ENCODE measurements at places on chromosomes 4 and X.

DNA sequence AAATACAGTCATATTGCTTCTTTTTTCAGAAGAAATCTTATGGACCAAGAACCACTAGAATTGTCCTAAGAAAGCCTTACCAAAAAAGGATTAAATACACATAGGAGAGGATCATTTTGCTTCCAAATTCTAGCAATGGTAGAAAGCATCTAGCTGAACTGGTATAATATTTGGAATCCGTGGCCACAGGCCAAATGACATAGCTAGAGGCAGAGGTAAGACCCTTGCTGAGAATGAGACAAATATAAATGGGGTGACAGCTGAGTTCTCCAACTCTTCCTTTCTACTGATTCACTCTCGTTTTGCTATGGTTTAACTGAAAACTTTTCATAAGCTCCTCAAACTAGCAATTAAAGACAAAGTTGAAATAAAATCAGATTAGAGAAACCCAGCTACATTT is 150.0 kb downstream of the TTC29 start:
- DNase-seq, result no peak

GRCh38 chr4:186095406-186095805 is 9.1 kb upstream of the FAM149A start:
- DNase-seq, result no peak

- no peak for DNase-seq
These were observed 35.6 kb upstream of the ADRA2C start for GRCh38 chr4:3730422-3731190.

GRCh38 chrX:38654302-38654701 is 93.0 kb downstream of the TSPAN7 start:
- no peak for DNase-seq

- DNase-seq, result no peak
These were observed 4.7 kb downstream of the NKX1-1 start for GRCh38 chr4:1401409-1402020.

- DNase-seq, result no peak
These were observed 43.7 kb downstream of the PSAPL1 start for GRCh38 chr4:7390906-7391636.

DNA sequence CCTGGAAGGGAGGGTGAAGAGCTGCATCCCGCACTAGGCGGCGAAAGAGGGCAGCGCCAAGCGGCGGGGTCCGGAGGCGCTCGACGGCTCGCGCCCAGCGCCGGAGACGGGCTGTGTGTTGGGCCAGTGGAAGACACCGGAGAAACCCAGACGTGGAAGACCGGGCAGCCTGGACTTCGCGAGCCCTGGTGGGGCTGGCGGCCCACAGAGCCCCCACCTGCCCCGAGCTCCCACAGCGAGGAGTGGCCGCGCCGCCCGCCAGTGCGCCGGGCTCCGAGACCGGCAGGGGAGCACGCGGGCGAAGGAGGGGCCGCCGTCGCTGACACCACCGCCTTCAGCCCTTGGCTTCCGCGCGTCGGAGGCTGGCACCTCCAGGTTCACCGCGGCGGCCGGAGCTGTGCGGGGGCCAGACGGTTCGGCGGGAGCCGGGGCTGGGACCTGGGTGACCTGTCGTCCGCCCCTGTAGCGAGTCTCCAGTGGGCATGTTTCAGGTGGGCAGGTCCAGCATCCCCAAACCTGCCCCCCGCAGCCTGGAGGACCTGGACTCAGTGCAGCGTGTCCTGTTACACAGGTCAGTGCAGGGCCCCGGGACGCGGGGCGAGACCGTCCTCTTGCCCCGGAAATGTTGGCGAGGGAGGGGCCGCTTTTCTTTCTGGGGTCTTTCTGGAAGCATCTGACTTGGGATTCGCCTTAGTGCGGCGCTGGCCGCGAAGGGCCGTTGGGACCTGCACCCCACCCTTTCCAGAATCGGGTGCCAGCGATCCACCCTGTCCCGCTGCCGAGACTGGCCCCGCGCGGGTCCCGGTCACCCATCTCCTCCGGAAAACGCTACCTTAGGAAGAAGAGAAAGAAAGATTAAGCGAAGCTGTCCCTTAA is 9.6 kb upstream of the INTU start:
- DNase-seq, result no peak

- no peak for DNase-seq
These were observed 51.1 kb downstream of the UGT2B7 start for GRCh38 chr4:69147334-69147733.

DNA sequence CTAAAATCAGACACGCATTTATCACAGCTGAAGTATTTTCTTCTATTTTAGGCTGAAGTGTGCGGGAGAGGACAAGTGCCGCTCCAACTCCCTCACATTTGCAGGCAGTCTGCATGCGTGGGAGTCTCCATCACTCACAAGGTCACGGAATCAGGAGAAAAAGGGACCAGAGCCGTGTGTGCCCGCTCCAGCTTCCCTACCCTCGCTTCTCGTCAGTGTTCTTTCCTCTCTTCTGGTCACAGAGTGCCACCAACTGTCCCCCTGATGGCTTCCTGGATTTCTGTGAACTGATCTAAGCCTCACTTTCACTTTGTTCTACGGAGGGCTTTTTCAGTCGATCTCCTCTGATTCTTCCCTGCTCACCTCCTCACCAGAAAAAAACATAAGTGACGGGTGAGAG is 407.4 kb upstream of the AADAT start:
- no peak for DNase-seq

- no peak for DNase-seq
These were observed 2078.4 kb upstream of the TENM3 start for GRCh38 chr4:180164799-180165198.

GRCh38 chr4:60617731-60618130 is 582.4 kb upstream of the ADGRL3 start:
- DNase-seq, result no peak

DNA sequence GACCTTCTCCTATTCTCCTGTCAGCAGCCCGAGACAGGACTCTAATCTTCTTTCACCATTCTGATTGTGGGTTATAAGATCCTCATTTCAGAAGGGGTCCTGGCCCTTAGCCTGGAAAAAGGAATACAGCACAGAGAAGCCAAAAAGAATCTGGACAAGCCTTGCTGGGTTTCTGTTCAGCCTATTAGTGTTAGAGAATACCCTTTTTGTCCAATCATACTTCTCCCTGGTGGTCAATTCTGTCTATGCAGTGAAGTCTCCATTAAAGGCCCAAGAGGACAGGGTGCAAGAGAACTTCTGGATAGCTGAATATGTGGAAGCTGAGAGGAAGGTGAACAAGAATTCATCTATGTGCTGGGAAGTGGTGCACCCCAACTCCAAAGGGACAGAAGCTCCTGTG is 105.7 kb upstream of the AGA start:
- no peak for DNase-seq

DNA sequence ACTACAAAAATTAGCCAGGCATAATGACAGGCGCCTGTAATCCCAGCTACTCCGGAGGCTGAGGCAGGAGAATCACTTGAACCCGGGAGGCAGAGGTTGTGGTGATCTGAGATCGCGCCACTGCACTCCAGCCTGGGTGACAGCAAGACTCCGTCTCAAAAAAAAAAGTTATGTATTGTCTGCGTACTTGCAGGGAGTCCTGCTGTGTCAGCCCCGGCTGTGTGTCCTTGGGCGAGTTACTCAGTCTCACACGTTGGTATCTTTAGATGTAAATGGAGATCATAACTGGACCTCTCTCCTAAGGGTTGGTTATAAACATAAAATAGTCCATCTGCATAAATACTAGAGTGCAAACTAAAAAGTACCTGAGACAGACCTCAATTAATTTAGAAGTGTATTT is 22.7 kb upstream of the TBC1D14 start:
- DNase-seq, result no peak

Measured in central memory CD4-positive, alpha-beta T cell (primary cell).